NCI-H1694 treated with DMSO at 0.1 percent for 48 hours (cell line): ENCODE measurements at places on chromosomes 3 and 15.

- no peak for DNase-seq
Measured at GRCh38 chr3:3084890-3085289, 25.3 kb downstream of the IL5RA start.

GRCh38 chr3:65824166-65824565, 214.6 kb downstream of the MAGI1 start:
- DNase-seq = no peak

GRCh38 chr3:107797586-107797985, 274.8 kb downstream of the BBX start:
- DNase-seq = no peak

DNA sequence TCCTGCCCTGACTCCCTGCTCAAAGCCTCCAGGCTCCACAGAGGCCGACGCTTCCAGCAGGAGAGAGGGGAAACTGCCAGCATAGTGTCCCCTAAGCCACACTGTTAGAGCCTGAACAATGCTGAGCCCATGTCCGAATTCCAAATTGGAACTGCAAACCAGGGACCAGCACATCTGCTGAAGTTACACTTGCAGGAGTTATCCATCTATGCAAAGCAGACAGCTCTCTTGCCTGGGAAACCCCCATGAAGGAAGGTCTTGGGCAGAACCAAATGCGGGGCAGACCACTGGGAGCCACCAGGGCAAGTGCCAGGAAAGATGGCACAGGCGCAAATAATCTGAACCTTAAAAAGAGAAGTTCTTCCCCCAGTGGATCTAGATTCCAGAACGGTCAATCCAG, 625 bp downstream of the LRRC15 start:
- DNase-seq = no peak

DNA sequence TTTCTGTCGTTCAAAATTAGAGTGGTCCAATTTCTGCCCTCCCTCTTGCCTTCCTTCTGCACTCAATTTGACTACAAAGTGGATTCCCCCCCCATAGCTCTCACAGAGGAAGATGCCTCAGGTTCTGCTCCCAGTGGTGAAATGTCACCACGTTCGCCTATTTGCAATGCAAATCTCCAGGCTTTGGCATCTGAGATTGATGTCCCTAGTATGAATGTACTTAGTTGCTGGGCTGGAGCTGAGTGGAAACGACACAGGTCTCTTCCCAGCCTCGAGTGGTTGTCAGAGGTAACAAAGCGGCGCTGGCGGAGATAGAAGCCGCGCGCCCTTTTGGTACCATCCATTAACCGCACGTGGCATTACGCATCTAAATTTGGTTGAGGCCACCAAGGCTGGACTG, 860.1 kb downstream of the MCTP2 start:
- DNase-seq = no peak

GRCh38 chr15:62799919-62800318, 242.6 kb upstream of the TPM1 start:
- no peak for DNase-seq

- DNase-seq = no peak
Measured at GRCh38 chr3:154229217-154229590, 95.1 kb downstream of the DHX36 start.

DNA sequence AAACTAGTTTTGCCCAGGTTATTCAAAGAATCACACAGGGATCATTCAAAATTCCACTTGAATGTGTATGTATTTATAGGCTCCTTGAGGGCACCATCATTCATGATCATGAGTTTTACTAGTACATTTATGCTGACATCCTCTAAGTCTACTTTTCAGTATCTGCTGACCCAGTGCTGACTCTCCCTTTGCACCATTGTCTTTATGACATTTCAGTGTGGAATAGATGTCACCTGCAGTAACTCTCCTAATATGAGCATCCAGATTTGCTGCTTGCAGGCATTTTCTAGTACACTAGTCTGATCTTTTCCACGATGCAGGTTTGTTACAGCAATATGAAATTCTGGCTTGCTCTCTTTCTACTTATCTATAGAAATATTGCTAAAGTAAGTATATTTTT, 1603.5 kb downstream of the SI start:
- DNase-seq = no peak

DNA sequence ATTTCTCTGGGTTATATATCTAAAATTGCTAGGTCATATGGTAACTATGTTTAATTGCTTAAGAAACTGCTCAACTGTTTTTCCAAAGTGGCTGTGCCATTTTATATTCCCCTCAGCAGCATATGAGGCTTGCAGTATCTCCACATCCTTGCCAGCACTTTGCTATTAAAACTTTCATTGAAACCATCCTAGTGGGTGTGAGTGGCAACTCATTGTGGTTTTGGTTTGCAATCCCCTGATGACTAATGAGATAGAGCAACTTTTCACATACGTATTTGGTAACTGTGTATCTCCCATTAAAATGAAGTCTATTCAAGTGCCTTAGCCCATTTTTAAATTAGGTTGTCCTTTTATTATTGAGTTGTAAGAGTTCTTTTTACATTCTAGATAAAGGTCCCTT, 17.3 kb downstream of the KPNA1 start:
- DNase-seq = no peak

GRCh38 chr3:60847791-60848190, 403.5 kb downstream of the FHIT start:
- DNase-seq = no peak
